ENCODE measurements at places on chromosomes 4 and X.

GRCh38 chr4:172707622-172708021, 461.0 kb upstream of the GALNT7 start:
- no peak for DNase-seq

GRCh38 chr4:26204911-26205370, 115.9 kb upstream of the RBPJ start:
- DNase-seq: no peak

GRCh38 chr4:24236532-24236931, 346.7 kb upstream of the PPARGC1A start:
- DNase-seq: no peak

DNA sequence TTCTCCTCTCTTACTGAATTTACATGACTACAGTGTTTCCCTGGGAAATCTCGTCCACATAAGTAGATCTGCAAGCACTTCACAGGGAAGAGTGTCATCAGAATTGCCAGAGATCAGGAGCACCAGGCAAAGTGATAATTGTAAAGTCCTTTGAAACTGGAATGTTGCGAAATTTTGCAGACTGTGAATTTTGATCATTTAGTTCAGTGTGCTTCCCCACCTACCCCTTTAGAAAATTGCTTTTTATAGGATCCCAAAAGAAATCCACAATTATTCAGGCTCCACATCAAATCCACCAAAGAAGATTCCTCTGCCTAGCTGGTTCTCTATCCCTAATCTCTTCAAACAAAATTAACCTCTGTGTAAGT, 10.2 kb downstream of the PTCHD1 start:
- DNase-seq: no peak

DNA sequence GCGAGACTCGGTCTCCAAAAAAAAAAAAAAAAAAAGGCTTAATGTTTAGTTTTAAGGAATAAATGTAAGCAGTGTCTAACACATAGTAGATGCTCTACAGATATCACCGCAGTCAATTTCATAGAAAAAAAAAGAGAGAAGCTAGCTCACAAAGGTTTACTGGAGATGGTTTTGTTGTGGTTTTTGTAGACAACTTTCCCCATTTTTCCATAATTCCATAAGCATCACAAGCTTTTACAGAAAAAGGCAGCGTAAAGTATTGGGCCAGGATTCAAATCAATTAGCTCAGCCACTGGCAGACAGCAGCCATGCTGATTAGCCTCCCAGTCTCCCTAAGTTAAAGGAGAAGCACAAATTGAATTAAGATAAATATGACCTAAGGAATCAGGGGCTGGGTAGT, 1.5 kb downstream of the GRSF1 start:
- DNase-seq: no peak

All from SW480 (cell line).